Activated CD4-positive, alpha-beta T cell treated with anti-CD3 and anti-CD28 coated beads for 4 hours (primary cell): ENCODE measurements at places on chromosomes 11 and 22.
A peak's percentile ranks its signal among the peaks of the same experiment; 100 is the strongest.

- DNase-seq: no peak
These were observed 44.5 kb upstream of the CHRM4 start for GRCh38 chr11:46436113-46436512.

- no peak for DNase-seq
These were observed 52.9 kb downstream of the SGSM3 start for GRCh38 chr22:40423310-40423688.

DNA sequence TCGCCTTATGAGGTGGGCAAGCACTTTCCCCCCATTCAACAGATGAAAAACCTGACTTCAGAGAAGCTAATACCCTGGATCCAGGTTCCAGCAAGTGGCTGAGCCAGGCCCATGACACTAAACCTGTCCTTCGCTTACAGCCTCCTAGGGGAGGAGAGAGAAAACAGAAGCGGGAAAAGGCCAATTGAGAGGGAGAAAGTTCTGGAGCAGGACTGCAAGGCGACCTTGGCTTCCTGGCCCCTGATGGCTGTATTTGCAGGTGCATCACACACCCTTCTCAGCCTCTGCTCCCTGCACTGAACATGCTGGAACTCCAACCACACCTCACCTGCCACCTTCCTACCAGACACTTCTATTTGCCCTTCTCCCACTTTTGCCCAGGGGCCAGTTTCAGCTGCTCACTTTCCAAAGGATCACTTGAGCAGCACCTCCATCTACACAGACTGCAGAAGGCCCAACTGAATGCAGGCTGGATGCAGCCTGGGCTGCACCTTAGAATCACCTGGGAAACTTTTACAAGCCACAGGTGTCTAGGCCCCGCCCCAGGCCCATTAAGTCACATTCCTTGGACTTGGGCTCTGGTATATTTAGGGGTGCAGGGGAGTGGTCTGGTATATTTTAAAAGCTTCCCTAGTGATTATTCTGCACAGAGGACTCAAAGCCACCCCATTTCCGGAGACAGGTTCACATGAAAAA lies 14.3 kb upstream of the ADA2 start:
- no peak for DNase-seq

- DNase-seq: no peak
These were observed 54.7 kb downstream of the WNT11 start for GRCh38 chr11:76151556-76152085.

DNA sequence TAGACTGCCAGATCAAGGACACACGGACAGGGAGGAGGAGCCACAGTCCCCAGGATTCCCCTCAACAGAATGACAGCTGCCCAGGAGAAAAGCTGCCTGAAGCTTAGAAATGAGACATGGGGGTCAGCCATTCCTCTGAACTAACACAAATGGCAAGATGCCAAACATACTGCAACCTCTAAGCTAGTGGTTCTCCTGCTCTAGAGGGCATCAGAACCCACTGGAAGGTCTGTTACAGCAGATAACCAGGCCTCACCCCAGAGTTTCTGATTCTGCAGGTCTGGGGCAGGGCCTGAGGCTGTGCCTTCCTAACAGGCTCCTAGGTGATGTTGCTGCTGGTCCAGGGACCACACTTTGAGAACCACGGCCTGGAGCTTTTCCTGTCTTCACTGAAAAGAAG lies 28.6 kb upstream of the BID start:
- DNase-seq: no peak

DNA sequence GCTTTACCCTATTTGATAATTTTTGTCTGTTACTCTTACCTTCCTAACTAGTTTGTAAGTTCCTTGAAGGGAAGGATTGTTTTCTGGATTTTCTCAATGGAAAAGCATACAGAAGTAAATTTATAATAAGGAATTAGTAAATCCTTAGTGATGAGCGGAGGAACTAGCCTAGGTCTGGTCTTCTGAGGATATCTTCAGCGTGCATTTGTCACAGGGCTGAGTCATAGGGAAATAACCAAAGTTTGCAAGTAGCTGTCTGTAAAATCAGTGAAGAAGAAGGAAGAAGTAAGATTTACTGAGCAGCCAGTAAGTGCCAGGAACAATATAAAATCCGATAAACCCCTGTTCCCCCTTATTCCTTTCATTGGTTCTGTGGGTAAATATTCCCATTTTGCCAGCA lies 162.7 kb upstream of the SORL1-AS1 start:
- no peak for DNase-seq

DNA sequence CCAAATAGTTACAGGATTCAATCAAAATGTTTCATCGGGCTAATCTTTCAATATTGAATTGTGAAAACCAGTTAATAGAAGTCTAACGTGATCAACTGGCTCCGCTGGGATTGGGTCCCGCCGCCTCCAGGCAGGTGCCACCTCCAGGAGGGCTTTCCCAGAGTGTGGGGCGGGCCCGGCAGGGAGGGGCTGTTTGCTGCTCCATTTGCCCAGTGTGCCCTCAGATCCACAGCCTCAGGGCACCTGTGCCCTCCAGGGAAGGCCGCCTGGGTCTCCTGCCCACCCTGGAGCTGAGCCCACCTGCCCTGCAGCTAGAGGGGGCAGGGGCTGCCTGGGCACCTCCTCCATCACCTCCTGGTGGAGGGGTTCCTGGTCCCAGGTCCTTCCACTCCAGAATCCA lies 17.9 kb downstream of the BRSK2 start:
- DNase-seq: no peak

GRCh38 chr11:2270322-2271076 lies at the start of gene ASCL2:
ASCL2 (minus strand) TSS chr11:2270588; CDS start chr11:2270332, 256 bp downstream.
- DNase-seq: no peak

- DNase-seq: no peak
These were observed 163.8 kb upstream of the BDNF start for GRCh38 chr11:27864091-27864491.

- no peak for DNase-seq
These were observed 113.6 kb downstream of the DYNC2H1 start for GRCh38 chr11:103222806-103223205.

DNA sequence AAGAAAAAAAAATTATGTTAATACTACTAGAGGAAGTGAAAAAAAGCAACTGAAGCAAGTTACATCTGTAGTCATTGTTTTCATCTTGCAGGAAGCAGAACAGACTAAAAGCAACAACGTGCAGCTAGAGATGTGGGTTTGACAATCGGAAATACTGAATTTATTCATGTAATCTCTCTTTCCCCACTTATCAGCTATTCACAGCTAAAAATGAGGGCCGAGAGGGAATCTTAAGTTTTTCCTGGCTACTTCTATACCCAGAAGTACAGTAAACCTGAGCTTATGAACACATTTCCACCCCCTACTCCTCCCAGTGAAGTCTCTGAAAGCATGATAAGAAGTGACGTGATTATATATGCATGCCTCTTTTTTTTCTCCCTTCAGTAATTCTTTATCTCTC lies 116.5 kb downstream of the SPON1 start:
- no peak for DNase-seq

DNA sequence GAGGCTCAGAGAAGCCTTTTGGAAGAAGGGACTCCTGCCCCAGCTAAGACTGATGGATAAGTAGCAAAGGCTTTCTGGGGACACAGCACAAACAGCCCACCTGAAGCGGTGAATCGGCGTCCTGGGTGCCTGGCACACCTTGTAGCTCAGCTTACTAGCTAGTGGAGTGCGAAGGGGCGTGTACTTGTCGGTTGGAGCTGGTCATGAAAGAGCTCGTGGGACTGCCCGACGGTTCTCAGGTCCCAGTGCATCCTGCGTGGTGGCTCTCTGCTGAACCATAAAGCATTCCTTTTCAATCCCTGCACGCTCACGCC lies 690 bp upstream of the UVRAG start:
- no peak for DNase-seq

GRCh38 chr11:114774599-114775361 lies 96.5 kb downstream of the NXPE2 start:
- DNase-seq: no peak

- no peak for DNase-seq
These were observed 94.9 kb upstream of the CADM1 start for GRCh38 chr11:115599125-115599524.

DNA sequence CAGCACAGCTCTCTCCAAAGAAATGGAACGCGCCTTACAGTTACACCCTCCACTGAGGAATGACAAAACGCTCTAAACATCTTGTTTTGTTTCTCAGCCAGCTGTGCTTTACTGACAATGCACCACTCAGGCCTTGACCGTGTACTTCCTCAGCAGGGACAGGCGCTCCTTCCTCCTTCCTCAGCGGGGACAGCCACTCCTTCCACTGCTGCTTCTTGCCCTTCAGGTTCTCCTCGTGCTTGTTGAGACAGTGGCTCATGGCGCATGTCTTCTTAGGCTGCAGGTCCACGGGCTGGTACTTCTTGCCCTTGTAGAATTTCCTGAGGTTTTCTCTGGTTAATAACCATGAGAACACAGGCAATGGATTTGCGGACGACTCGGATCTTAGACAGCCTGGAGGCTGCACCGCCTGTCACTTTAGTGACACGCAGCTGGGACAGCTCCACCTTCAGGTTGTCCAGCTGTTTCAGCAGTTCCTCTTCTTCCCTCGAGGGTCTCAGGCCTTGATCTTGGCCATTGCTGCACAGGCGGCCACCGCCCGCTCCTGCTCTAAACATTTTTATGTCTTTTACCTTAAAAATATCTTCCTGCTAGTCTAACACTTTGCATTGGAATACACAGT lies 613.8 kb downstream of the BRD1 start:
- no peak for DNase-seq

GRCh38 chr11:93821617-93822016 lies 28.8 kb downstream of the VSTM5 start:
- no peak for DNase-seq

GRCh38 chr22:40320687-40321086 lies 25.6 kb upstream of the ADSL start:
- no peak for DNase-seq

DNA sequence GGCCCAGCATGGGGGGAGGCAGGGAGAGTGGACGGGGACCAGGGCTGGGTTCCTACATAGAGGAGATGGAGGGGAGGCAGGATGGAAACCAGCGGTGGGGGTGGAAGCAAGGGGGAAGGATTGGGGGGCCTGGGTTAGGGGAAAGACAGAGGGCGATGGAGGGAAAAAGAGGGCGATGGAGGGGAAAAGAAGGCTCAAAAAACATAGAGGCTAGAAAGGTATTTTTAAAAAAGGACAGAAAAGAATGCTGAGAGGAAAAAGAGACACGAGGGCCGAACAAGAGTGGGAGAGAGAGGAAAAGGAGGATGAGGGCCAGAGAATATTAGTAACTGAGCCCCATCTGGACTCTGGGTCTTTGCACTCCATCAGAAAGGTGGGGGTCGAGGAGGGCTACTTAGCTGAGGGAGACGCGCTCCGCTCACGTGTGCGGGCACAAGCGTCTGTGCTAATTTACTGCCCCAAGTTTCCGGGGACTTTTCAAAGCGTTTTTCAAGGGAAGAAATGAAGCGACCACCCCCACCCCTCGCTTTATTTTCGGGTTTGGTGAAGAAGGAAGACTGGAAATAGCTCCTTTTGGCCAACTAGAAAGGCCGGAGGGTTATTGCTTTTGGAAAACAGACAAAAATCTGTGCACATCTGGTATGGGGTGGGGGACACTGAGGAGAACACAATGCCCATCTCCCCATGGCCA lies 14.5 kb downstream of the PAX6 start:
- no peak for DNase-seq

- DNase-seq: peak; percentile 27
These were observed 748 bp downstream of the RAB30 start for GRCh38 chr11:83070731-83071566.

DNA sequence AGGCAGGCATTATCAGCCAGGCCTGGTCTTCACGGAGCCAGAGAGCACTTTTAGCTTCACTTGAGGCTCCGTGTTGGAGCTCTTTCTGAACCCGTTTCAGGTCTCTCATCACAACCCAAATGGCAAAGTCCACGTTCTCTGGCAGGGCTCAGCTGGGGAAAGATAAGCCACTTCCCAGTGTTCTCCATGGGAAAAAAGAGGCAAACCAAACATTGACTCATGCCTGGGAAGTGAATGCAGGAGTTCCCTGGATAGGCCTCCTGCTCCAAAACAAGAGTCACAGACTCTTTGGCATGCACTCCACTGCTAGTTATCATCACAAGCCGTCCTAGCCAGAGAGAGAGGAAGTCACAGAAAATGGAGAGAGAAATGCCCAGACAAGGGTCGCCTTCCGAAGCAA lies 11.6 kb downstream of the OPCML start:
- DNase-seq: no peak

DNA sequence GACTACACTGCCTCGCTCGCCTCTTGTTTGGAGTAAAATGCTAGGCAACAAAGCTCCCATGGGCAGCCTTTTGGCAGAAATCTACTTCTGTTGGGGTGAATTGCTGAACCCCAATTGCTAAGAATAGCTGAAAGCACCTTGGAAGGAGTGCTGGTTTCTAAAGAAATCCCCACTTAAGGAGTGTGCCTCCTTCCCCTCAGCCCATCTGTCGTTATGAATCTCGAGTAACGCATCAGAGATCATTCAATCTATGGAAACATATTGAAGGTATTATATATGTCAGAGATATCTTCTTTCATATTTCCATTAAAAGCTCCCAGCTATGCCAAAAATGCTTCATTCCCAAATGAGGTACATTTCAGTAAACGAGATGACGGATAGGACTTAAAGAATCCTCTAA lies 229.6 kb upstream of the BLID start:
- DNase-seq: no peak

GRCh38 chr22:38843201-38843656 lies 599 bp downstream of the NPTXR start:
- DNase-seq: peak; percentile 25

- DNase-seq: peak; percentile 88
These were observed 48.9 kb downstream of the TRIOBP start for GRCh38 chr22:37745548-37746365.

GRCh38 chr11:27233654-27234042 lies 129.4 kb downstream of the CCDC34 start:
- DNase-seq: no peak

GRCh38 chr22:25000686-25001085 lies 48.2 kb downstream of the KIAA1671 start:
- DNase-seq: no peak

- DNase-seq: no peak
These were observed 21.8 kb downstream of the NUCB2 start for GRCh38 chr11:17298302-17298701.

GRCh38 chr11:43573233-43573632 lies 107.3 kb upstream of the HSD17B12 start:
- no peak for DNase-seq

- DNase-seq: no peak
These were observed 32.5 kb upstream of the ATXN10 start for GRCh38 chr22:45638834-45639746.
